Karpas-422 (cell line): ENCODE measurements at places on chromosomes 11 and 22. TPM values are rescaled to one million over a fixed set of nuclear protein-coding genes. Genes with fewer than 3 reads are reported as not detected.

- no peak for DNase-seq
Measured at GRCh38 chr11:72808331-72808798, 5.8 kb upstream of the ATG16L2 start.

DNA sequence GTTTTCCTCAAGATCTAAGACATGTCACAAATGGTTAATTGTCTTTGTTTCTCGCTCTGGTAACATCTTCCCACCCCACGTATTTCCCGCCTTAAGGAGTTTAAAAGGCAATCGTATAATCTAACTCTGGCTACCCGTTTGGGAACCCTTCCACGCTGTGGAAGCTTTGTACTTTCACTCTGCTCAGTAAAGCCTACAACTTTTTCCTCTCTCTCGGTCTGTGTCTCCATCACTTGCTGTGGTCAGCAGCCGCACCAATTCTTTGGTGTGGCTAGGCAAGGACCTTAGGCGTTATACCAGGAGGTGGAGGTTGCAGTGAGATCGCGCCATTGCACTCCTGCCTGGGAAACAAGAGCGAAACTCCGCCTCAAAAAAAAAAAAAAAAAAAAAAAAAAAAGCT, 1430.1 kb downstream of the LRRC4C start:
- no peak for DNase-seq

DNA sequence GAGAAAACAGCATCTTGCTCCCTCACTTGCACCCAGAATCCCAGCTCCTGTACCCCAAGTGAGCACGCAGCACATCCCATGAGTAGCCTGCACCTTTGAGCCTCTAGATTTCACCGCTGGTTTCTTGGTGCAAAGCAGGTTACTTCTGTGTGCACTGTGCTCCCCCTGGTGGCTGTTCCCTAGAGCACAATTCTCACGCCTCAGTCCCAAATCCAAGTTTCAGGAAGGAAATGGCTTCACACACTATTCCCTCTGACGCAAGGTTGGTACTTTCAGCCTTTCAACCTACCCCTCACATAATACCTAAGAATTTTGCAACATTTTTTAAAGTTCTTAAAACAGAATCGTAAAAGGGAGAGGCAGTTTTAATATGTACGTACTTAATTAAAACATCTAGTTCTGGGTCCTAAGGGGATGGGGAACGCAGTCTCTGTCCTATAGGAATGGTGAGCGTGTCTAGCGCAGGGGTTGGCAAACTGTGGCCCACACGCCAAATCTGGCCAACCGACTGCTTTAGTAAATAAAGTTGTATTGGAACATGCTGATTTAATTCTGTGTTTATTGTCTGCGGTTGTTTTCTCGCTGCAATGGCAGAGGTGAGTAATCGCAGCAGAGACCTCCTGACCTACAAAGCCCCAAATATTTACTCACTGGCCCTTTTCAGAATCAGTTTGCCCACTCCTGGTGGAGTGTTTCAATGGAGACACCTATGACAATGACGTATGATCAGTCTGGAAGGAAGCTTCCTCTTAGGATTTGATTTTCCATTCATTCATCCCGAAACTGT, 27.5 kb downstream of the DHCR7 start:
- peak; percentile 77 for DNase-seq

- no peak for DNase-seq
Measured at GRCh38 chr11:104136861-104137260, 27.1 kb downstream of the PDGFD start.

DNA sequence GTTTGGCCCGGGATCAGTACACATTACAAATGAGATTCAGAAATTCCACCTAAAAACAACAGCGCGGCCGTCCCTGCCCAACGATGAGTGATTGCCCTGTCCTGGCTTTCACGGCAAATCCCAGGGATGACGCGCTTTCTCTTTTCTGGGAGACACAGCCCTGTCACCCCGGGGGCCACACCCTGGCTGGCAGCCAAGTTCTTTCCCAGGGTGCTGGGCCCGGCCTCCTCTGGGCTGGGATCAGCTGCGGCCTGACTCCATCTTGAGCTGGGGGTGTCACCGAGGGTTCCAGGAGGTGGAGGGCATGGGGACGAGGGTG, 82.7 kb downstream of the FBLN1 start:
- no peak for DNase-seq

GRCh38 chr11:108787105-108787504, 122.2 kb downstream of the DDX10 start:
- DNase-seq, result no peak

DNA sequence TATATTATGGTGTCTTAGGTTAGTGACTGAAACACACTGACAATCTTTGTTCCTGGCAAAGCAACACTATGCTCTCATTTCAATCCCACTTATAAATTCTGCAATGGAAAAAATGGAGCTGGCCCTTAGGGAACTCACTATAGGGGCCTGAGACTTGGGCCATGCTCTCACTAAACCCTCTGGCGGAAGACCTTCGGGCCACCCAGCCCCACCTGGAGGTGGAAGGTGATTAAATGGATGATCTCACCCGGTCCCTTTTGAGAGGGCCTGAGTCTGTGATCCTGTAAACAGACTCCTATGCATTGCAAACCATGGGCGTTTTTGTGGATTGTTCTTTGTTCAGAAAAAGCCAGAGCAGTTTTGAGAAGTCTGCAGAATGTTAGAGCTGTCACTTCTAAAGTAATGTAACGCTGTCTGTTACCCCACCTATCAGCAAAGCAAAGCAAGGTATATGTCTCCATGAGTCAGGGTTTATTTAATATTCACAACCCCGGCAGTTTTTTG, 17.0 kb upstream of the CDON start:
- DNase-seq, result no peak

SYCE3 gene
- total RNA-seq, result not detected in 2 replicates

OR6A2 gene
- total RNA-seq, result 0.54 and 2.9 TPM in 2 replicates

CALCA gene
- not detected in 2 replicates for total RNA-seq

DDTL gene
- 5.2 and 6.0 TPM in 2 replicates for total RNA-seq

MPZL3 gene
- total RNA-seq, result 2.7 and 7.0 TPM in 2 replicates
